ENCODE measurements at places on chromosomes 11 and 22. TPM values are rescaled to one million over a fixed set of nuclear protein-coding genes. Genes with fewer than 3 reads are reported as not detected.

The MUC5B gene
- 0.01 TPM for polyA plus RNA-seq

The PTPRCAP gene
- 3.5 TPM for polyA plus RNA-seq

The NCAM1 gene
- 83.2 TPM for polyA plus RNA-seq

The FGF19 gene
- polyA plus RNA-seq: 0.50 TPM

The OR1S1 gene
- polyA plus RNA-seq: not detected

Data from renal cortex interstitium (tissue), 15 donors.